Suppressor macrophage treated with lipopolysaccharide for 1 hour (primary cell): ENCODE measurements at places on chromosomes 4 and X.
A peak's percentile ranks its signal among the peaks of the same experiment; 100 is the strongest.

GRCh38 chr4:137394018-137394417, 138.3 kb downstream of the PCDH18 start:
- DNase-seq, result no peak

DNA sequence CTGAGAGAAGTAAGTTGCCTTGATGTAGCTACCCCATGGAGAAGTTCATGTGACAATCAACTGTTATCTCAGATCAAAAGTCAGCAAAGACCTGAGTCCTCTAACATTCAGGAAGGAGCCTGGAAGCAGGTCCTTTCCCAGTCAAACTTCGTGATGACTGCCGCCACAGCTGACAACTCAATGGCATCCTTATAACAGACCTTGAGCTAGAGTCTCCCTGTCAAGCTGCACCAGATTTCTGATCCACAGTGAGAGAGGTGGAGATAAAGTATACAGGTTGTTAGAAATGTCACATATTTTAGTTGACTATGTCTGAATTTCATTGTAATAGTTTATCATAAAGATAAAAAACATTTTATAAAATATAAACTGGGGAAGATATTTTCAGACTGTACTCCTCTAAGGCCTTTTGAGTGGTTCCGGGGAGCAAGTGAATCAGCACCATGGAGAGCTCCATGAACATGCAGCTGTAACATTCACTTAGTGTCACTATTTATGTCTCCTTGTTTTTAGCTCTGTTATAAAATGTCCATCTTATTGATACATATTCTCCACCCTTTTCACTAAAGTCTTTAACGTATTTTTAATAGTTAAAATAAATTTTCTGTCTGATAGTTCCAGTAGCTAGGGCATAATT, 1653.5 kb upstream of the AGA start:
- no peak for DNase-seq

- DNase-seq, result no peak
These were observed 50.6 kb downstream of the TENM3 start for GRCh38 chr4:182293691-182294255.

DNA sequence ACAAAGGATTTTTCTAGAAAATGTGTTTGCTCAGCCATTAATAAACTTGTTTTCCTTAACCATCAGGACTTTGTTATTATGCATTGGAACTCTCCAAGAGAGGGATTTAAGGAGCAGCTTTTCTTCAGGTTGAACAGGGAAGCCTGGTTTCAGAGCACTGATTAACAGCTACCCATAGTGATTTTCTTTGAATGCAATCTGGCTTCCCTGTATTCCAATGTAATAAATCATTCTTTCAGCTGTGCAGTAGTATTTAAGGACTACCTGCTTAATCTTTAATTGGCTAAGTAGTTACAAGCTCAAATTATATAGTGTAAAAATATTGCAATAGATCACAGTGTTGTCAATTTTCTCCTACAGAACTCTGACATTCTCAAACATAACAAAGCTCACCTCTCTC, 77.5 kb downstream of the TMEM156 start:
- no peak for DNase-seq

- no peak for DNase-seq
These were observed 36.1 kb downstream of the HDAC8 start for GRCh38 chrX:72536542-72536941.

DNA sequence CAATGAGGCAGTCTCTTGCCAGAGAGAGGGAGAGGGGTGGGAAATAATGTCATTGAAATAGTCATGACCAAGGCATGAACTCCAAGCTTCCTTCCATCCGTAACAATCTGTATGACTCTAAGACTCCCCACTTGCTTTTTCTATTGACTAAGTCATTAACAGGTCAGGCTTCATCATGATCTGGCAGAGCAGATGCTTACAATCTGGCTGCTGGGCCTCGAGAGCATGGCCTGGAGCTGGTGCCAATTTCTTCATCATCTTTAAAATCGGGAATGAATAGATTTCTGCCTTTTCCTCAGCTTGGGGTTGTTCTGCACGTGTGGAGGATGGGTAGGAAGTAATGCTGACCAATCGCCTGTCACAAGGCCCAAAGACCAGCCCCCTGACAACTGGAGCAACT, 280.6 kb upstream of the CLNK start:
- DNase-seq, result no peak

DNA sequence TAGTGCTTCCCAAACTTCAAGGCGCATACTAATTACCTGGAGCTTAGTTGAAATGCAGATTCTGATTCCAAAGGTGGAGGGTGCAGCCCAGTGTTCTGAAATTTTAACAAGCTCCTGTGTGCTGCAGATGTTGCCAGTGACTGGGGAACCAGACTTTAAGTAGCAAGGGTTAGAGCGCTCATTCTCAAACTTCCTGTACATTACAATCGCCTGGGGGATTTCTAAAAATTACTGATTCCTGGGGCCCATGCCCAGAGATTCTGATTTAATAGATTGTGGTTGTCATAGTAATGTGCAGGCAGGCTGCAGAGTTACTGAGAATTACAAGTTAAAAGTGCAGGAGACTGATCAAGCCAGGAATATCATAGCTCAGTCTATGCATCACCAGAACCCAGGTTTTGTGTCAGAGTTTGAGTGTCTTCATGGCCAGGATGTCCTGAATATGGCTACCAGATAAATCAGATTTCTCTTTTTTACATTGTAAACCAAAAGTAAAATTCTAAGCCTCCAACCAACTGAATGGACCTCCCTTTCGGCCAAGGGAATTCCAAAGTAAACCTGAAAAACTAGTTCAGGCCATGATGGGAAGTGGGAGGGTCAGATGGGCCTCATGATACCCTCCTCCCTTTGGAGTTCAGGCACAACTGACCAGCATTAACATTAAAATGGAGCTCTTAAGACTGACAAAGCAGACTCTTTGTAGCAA, 121.6 kb downstream of the ATXN3L start:
- no peak for DNase-seq

- peak; percentile 20 for DNase-seq
These were observed 27.3 kb downstream of the OFD1 start for GRCh38 chrX:13761606-13762414.
